ENCODE measurements at places on chromosomes 5 and 9.

GRCh38 chr5:89421035-89421434, 538.1 kb upstream of the MEF2C start:
- DNase-seq, result no peak

- no peak for DNase-seq
Observed at GRCh38 chr5:131984956-131985665, 26.3 kb downstream of the ACSL6 start.

GRCh38 chr5:170498811-170499351, 4.9 kb upstream of the KCNIP1 start:
- DNase-seq, result no peak

GRCh38 chr5:41517909-41518308, 7.5 kb upstream of the PLCXD3 start:
- DNase-seq, result no peak

DNA sequence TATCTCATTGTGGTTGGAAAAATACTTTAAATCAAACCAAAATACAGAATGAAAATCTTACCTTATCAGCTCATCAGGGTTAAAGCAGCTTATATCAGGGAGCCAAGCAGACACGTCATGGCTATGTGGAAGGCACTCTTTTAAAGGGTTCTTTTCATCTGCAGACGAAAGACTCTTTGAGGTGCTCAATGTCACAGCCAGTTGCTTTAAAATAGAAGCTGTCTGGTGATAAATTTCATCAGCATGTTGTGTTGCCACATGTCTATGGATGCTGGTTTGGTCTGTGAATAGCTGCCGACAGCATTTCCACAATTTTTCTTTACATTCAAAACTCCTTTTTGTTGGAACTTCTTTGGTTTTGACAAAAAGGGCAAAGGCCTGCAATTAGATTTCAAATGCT, 7.5 kb downstream of the TSTD2 start:
- DNase-seq, result no peak

- DNase-seq, result no peak
Observed at GRCh38 chr5:138180183-138180782, 1.4 kb downstream of the KIF20A start.

DNA sequence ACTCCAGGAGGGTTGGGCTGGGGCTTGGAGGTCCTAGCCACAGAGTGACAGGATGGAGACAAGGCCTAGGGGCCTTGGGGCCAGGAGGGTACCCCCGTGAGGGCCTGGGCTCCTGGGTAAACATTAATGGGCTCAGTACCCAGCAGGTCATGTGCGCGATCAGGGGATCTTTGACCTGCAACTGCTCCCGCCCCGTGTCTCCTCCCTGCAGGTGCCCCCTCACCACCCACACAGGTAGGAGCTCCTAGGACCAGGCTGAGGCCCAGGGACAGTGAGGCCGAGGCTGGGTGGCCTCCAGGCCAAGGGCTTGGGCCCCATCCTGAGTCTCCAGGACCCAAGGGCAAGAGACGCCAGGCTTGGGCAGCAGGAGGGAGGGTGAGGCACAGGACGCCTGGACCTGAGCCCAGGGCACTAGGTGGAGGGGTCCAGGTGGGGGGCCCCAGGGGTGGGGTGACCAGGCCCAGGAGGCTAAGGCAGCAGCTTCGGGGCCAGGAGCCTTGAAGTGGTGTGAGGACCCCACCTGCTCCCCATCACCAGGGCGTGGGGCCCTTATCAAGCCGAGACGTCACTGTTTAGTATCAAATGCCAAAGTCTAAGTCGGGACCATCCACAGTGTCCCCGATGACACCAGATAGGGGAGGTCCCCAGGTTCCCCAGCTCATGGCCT, at the start of gene SLC34A3:
SLC34A3 (plus strand) TSS at position 197 of the 667 bp plus-strand sequence. CDS start 802 bp downstream, outside the sequence.
- DNase-seq, result no peak

GRCh38 chr9:108297073-108297472, 558.7 kb downstream of the ACTL7B start:
- DNase-seq, result no peak

DNA sequence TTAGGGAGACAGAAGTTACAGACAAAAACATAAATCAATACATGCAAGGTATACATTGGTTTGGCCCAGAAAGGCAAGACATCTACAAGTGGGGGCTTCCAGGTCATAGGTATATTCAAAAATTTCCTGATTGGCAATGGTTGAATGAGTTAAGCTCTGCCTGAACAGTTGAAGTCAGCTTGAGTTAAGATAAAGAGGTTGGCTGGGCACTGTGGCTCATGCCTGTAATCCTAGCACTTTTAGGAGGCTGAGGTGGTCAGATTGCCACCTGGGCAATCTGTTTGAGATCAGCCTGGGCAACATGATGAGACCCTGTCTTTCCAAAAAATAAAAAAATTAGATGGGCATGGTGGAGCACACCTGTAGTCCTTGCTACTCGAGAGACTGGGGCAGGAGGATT, 16.3 kb downstream of the TMC1 start:
- no peak for DNase-seq

DNA sequence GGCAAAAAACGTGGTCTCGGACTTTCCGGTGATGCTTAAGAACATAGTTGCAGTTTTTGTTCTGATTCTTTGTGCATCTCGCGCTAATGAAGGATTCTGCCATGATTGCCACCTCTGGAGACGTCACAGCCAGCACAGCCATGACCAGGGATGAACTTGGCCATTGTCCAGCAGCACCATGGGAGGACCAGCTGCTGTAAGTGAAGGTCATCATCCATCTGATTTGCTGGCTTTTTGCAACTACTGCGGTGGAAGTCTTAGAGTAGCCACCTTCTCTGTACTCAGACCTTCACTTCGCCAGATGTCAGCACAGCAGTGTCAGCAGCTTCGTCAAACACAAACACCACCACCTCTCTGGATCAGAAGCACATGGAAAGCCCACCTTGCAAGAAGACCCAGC, 45.7 kb downstream of the NSUN2 start:
- no peak for DNase-seq

DNA sequence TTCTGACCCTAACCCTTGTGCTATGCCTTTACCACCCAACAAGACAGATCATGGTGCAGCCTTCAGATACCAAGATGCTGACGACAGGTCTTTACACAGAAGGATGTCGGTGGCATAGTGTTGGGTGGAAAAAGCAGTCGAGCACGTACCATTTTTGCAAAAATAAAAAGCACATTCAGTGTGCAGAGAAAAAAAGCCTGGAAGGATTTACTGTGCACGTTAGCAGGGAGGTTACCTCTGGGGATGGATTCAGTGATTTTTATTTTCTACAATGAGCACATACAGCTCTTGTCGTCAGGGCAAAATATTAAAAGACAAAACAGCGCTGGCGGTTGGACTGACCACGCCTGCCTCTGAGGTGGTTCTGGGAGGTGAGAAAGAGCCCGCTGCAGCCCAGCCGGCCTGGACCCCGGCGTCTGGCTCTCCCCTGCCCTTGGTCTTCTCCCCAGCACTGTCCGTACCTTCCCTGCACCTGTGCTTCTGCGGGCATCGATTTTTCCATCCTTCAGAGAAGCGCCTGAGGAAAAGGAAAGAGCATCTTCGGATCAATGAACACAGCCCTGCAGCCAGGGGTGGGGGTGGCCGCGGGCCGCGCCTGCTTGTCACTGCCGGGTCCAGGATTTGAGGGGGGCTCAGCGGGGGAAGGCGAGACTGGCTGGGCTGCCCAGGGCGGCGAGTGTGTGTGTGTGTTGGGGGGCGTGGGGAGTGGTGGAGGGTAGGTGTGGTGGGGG, 200.0 kb upstream of the IER5L start:
- DNase-seq, result no peak

GRCh38 chr5:176714067-176714466, 66.8 kb downstream of the TSPAN17 start:
- no peak for DNase-seq

DNA sequence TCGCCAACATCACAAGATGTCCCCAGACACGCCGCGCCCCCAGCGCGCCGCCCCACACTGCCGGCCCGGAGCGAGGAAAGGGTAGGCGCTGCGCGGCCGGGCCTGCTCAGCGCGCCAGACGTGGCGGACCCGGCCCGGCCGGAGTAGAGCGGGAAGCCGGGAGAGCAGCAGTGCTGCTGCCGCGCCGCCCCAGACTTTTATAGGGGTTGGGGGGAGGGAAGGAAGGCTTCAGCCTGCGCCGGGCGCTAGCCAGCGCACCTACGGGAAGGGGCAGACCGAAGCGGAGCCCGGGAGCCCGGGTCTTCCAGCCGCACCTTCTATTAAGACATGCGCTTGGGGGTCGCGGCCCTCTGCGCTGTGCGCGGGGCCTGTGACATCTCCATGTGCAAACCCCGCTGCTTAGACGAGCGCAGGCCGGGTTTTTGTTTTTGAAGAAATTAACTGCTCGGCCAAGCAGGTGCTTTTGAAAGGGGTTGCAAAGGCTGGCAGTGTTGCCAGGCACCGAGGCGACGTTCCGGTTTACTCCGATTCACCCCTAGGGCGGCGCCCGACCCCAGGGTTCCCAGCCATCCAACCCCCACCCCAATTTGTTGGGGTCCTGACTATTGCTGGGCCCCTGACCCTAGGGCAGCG, 353 bp upstream of the PAX5 start:
- DNase-seq, result no peak

DNA sequence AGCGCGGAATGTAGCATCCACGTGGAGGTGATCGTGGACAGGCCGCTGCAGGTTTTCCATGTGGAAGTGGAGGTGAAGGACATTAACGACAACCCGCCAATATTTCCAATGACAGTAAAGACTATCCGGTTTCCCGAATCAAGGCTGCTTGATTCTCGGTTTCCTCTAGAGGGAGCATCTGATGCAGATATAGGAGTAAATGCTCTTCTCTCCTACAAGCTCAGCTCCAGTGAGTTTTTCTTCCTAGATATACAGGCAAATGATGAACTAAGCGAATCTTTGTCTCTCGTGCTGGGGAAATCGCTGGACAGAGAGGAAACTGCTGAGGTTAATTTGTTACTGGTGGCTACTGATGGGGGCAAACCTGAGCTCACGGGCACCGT, 598 bp downstream of the PCDHA2 start:
- no peak for DNase-seq

DNA sequence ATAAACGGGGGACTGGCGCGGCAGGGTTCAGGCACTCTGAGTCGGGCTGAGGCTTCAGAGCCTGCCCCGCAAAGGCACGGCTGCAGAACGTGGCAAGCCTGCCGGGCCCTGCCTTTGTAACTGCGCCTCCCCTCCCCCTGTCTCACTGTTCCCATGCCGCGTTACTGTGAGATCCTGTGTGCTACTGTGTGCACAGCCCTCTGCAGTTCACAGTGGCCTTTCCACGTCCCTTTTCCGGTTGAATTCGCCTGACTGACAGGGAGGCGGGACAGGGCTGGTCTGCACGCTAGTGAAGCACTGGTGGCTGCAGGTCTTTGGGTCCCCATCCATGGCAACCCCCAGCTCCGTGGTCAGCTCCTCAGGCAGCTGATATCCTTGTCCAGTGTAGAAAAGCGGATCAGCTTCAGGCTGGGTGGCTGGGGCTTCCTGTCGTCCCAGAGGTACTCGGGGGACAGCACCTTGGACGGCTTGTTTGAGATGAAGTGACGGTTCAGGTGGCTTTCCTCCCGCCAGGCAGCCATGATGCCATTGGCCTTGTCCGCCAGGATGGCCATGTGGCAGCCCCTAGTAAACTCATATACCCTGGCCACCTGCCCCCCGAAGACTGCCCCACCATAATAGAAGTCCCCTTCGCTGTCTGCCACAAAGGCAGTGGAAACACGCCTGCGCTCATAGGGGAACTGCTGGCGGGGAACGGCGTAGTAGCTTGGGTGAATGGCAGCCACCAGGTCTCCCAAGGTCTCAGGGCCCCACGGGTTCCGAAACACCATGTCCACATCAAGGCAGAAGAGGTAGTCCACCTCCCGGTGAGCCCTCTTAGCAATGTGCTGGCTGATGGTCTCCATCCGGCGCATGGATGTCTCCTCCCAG, 10.3 kb downstream of the GBGT1 start:
- DNase-seq, result no peak

DNA sequence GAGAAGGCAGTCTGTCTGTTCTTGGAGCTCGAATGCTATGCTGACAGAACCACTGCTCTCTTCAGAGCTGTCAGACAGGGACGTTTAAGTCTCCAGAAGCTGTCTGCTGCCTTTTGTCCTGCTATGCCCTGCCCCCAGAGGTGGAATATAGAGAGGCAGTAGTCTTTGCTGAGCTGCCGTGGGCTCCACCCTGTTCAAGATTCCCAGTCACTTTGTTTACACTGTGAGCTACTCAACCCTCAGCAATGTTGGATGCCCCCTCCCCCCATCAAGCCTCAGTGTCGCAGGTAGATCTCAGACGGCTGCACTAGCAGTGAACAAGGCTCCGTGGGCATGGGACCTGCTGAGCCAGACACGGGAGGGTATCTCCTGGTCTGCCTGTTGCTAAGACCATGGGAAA, 344.2 kb downstream of the TMEM161B start:
- no peak for DNase-seq

DNA sequence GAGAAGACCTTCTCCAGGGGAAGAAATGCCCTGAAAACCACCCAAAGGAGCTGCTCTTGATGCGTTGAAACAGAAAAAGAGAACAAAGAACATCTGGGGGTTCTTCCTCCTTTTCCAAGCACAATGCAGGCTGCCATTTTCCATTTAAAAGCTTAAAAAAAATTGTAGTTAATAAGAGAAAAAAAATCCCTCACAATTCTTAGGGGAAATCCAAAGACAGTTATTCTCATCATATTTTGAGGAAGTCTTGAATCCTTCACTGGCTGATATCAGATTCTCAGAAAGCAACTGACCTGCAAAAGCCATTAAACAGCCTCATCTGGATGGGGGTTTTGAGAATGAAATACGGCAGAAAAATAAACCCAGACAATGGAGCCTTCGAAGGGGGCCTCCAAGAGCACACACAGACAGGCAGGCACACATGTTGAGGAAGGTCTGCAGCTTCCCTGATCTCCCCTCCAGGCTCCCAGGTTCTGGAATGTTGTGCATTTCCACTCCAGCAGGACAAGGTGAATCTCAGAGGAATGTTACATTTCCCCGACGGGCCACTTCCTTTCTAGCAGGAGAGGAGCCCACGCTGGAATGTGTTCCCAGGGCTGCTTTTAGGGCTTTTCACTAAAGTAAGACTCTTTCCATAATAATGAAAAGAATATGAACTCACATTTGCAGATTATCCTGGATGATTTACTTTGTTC, 159.4 kb upstream of the S1PR3 start:
- no peak for DNase-seq

GRCh38 chr5:167819406-167819805, 472.0 kb upstream of the WWC1 start:
- no peak for DNase-seq

DNA sequence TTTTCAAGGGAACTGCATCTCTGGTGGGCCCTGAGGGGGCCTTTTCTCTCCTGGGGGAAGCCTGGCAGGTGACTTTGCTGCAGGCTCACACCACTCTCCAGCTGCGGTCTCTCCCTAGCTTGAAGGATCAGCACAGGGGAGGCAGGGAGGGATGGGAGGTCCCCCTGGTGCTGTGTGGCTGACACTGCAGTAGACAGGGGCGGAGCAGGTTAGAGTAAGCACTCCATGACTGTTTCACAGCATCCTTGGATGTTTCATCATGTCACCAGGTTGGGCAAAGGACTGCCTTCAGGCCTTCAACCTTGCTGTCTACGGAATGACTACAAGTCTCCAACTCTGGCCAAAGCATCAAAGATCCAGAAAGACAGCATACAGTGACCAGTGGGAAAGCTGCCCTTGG, 470.7 kb downstream of the CDK5RAP2 start:
- no peak for DNase-seq

All from stimulated activated CD8-positive, alpha-beta memory T cell treated with anti-CD3 and anti-CD28 coated beads, Interleukin-4, amount 100 ng/mL, for 1 hour (primary cell).